ENCODE measurements at places on chromosomes 6 and 20. TPM values are rescaled to one million over a fixed set of nuclear protein-coding genes. Genes with fewer than 3 reads are reported as not detected.
A peak's percentile ranks its signal among the peaks of the same experiment; 100 is the strongest.

DNA sequence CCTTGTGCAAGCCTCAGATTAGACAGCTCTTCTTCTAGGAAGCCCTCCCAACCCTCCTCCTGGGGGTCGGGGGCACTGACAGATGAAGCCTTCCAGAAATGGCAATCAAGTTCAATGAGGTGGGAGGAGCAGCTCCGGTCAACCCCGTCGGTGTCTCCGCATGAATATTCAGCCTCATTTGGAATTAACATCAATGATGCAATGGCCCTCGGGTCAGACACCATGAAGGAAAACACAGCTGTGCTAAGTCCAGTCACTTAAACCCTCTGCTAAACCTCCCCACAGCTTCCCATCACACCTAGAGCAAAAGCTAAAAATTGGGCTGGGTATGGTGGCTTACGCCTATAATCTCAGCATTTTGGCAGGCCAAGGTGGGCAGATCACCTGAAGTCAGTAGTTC is 36.5 kb downstream of the ZNF217 start:
- DNase-seq = no peak

GRCh38 chr6:158847012-158847529 is 27.9 kb upstream of the EZR start:
- DNase-seq = no peak

The BTN2A1 gene
- total RNA-seq = 50.8 TPM

- DNase-seq = no peak
Measured at GRCh38 chr6:169701311-169701953, 397 bp downstream of the WDR27 start.

The SLC35F1 gene
- 0.05 TPM for total RNA-seq

The EYS gene
- total RNA-seq = not detected

The BPIFA1 gene
- not detected for total RNA-seq

The SYCP2 gene
- 2.6 TPM for total RNA-seq

The REM1 gene
- total RNA-seq = not detected

DNA sequence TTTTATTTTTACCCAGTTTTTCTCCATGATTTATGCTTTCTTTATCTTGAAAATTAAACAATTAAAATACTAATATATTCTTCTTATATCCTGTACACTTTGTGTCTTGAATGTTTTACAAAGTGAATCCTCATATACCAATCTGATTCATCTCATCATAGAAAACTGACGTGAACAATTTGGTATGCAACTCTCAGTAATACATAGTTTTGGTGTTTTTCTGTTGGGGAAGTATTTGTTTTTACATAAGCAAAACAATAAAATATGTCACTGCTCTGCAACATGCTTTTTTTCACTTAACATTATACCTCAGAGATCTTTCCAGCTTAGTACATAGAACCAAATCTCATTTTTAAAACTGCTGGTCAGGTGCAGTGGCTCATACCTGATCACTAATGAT is 14.7 kb downstream of the DNAAF9 start:
- DNase-seq = no peak

The CST5 gene
- total RNA-seq = not detected

The NAPB gene
- 8.8 TPM for total RNA-seq

DNA sequence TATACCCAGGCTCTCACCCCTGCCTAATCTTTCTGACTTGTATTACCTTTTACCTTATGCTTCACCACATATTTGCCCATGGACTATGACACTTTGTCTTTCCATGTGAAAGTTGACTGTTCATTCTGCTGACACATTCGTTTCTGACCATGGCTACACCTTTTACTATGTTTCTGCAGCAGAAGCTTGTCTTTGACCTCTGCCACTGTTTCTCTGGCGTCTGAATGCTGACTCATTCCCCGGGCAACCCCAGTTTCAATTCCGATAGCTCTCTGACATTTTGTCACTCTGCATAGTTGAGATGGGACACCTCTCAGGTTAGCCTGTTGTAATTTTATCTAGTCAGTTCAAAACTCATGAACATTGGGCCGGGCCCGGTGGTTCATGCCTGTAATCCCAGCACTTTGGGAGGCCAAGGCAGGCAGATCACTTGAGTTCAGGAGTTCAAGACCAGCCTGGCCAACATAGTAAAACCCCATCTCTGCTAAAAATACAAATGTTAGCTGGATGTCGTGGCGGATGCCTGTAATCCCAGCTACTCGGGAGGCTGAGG is 50.7 kb downstream of the SLC26A8 start:
- no peak for DNase-seq

DNA sequence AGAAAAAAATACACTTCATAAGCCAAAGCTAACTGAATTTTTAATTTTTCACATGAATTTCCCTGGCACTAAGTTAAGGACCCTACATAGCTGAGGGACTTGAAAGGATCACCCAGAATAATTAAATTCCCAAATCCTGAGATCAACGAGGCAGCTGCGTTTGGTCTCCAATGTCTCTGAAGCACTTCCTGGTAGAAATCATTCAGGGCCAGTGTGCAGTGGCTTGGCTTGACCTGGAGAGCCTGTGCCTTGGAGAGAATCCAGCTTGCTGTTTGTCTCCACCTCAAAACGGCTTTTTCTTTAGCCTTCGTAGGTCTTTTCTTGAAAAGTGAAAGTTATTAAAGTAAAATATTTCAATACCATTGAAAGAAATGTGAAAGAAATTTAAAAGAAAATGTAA is 92.4 kb downstream of the SMOC2 start:
- no peak for DNase-seq

DNA sequence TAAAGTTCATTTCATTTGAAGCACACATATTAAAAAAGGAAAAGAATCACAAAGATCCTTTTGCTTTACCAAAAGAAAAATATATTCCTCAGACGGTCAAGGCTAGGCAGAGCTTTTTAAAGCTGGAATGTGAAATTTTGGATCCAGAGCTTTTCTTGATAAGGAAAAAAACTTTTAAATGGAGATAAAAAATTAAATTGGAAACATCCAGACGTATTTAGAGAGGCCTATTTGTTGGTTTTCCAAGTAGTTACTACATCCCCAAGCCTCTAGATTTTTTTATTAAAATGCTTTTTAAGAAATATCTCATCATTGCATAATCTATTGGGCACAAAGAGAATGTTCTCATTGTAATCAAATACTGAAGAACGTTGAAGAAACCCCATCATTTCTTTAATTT is 385.7 kb upstream of the CITED2 start:
- no peak for DNase-seq

The SPTLC3 gene
- total RNA-seq = 13.6 TPM

GRCh38 chr6:18034798-18035202 is 47.4 kb upstream of the KIF13A start:
- DNase-seq = no peak

The LTB gene
- not detected for total RNA-seq

DNA sequence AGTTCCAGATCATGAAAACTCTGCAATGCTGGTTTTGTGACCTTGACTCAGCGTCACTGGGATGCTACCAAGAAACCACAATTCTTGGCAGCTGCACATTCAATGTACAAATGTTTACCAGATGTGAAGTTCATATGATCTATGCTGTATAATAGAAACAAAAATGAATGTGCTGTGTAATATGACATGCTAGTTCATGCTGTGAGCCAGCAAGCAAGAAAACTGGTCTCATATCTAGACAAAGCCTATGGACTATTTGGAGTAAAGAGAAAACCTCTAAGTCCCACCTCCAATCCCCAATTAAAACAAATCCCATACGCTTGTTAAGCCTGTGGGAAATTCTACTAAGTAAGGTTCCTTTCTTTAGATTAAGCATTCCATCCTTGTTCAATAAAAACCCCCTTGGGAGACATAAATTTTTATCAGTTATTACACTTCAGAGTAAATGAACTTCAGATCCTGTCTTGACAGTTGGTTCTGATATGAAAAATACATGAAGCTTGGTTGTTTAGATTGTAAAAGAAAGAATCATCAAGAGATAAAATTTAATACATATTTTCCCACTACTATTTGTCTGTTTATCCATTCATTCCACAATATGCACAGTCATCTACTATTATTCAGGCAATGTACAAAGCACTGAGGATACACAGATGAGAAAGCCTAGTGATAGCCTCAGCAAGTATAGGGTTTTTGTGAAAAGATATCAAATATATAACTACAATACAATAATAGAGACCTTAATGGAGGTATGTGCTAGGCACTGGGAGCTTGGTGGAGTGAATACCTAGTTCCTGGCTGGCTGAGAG is 20.1 kb downstream of the COL21A1 start:
- no peak for DNase-seq

- DNase-seq = no peak
Measured at GRCh38 chr6:12423832-12424231, 133.7 kb downstream of the EDN1 start.

- no peak for DNase-seq
Measured at GRCh38 chr6:75052491-75052890, 153.4 kb downstream of the COL12A1 start.

The UNC5CL gene
- not detected for total RNA-seq

DNA sequence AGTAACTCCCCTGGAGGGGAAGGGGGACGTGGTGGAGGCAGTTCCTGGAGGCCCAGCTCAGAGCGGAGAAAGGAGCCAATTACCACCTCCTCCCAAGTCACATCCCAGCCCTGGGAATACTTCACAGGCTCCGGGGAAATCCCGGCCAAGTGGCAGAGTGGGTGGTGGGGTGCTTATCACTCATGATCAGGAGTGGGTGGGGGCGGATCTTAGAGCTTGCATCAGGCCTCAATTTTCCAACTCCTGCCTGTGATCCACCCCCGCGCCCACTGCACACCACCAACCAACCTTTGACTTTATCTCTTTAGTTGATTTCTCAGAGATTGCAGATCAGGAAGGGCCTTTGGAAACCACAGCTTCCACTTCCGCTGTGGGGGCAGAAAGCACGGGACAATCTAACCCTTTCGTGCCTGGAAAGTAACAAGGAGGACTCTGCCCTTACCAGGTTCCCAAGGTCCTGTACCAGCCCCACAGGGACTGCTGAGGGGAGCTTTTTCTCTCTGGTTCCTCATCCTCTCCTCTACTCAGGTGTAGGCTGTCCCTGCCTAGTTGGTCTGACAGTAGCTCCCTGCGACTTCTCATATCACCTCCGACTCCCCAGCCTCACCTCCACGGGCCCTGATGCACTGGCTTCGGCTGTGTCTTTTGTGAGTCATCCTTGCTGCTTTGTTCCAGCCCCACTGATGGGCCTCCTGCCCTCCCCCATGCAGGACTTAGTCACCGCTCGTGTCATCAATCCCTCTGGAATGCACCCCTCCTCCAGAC is 24.9 kb upstream of the IER3 start:
- peak; percentile 96 for DNase-seq

DNA sequence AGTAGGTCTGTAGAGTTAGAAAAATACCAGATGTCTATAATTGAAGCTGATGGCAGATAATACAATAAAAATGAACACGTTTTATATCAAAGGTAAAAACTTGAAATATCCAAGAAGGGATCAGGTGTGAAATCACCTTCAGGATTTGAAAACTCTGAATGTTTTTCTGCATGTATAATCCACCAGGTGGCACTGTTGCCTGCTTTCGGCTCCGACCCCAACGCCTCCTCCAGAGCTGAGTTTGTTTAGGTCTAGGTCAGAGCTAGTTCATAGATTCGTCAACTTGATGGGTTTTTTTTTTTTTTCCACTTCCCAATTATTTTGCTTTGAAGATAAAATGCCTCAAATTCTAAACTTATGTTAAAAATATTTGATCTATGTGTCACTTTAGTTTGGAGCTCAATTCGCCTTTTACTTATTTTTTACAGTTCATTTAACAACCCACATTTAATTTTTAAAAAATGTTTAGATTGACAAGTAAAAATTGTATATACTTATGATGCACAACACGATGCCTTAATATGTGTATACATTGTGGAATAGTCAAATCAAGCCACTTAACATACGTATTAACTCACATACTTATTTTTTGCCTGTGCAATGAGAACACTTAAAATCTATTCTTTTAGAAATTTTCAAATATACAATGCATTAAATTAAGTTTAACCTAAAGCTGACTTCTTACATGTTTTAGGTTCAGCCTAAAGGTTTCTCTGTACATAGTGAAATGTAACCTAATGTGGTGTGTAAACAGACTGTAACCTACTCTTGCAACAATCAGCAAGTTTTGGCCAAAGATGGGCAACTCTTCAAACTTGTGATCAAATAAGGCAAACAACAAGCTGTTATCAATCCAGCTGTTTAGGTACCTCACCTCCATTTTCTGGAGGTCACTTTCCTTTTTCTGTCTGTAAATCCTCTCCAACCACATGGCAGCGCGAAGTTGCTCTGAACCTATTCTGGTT is 39.4 kb upstream of the ENPP4 start:
- peak; percentile 36 for DNase-seq

GRCh38 chr20:33259371-33259770 is 23.6 kb downstream of the BPIFA1 start:
- no peak for DNase-seq

DNA sequence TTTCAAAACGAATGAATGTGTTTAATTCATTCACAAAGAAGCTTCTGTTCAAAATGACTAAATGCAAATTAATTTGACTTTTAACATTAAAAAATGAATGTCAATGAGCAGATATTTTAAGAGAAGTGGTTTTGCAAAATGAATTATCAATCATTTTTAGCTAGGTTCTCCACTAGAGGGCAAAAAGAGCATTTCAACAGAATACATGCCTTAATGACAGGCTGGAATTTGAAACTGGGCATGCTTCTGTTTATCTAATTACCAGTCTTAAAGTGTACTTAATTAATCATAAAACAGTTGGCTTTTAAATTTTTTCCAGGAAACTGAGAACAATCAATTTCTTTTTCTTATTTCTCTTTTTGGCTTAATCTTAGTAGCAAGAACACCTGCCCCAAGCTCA is 63.8 kb upstream of the TINAG start:
- peak; percentile 5 for DNase-seq

DNA sequence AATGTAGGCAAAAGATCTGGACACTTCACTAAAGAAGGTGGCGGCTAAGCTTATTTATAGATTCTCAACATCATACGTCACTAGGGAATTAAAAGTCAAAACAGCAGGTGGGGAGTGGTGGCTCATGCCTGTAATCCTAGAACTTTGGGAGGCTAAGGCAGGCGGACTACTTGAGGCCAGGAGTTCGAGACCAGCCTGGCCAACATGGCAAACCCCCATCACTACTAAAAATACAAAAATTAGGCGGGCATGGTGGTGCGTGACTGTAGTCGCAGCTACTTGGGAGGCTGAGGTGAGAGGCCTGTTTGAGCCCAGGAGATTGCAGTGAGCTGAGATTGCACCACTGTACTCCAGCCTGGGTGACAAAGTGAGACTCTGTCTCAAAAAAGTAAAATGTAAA is 74.6 kb downstream of the GPX5 start:
- no peak for DNase-seq

DNA sequence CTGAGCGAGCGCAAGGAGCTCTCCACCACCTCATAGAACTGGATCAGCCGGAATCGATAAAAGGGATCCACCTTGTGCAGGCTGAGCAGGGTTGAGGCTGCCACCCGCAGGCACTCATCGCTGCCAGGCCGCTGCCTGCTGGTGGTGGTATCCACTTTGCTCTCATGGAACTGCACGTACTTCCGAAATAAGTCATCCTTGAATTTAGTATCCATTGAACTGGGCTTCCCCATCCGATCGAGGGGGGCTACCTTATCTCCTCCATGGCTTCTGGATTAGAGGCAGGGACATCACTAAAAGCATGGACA is 7.1 kb downstream of the SPATA2 start:
- DNase-seq = no peak

The PTCHD4 gene
- 1.4 TPM for total RNA-seq

Data from SJSA1 (cell line).